ENCODE measurements at places on chromosomes 3 and 15. TPM values are rescaled to one million over a fixed set of nuclear protein-coding genes. Genes with fewer than 3 reads are reported as not detected.

- no peak for DNase-seq
- H3K4me1 ChIP-seq: no peaks in the 10 kb centered on the region
- H3K4me3 ChIP-seq: no peak overlapping the region
- no peak overlapping the region for H3K27ac ChIP-seq
These were observed 8.3 kb downstream of the SLC9A9 start for GRCh38 chr3:143839980-143840379.

DNA sequence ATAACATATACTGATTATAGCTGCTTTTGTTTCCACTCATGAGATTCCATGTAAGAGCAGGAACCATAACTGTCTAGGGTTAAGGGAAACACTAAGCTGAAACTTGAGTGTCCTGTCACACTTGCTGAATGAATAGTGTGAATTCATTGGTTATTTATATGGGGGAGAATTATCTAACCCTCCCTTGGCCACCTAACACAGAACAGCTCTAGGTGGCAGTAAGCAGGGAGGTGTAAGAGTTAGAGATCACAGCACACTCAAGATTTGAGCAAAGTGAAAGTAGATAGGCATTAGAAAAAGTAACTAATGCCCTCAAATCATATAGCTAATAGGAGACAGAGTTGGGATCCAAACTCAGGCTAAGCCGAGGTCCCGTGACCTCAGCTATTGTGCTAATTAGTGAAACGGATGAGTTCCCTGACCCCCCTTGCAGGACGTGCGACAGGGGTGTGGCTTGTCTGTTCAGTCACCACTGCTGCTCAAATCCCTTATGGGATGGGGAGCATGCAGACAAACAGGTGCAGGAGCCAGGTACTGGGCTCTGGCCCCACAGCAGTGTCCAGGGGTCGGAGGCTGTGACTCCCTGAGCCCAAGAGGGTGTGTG, 27.7 kb upstream of the ANO10 start:
- no peak for DNase-seq
- H3K27me3 ChIP-seq: no peaks in the 10 kb centered on the region
- no peak overlapping the region for H3K27ac ChIP-seq
- H3K4me1 ChIP-seq: no peaks in the 10 kb centered on the region
- no peaks in the 10 kb centered on the region for H3K36me3 ChIP-seq

MAGI1 gene
- 9.5 TPM for total RNA-seq

DNA sequence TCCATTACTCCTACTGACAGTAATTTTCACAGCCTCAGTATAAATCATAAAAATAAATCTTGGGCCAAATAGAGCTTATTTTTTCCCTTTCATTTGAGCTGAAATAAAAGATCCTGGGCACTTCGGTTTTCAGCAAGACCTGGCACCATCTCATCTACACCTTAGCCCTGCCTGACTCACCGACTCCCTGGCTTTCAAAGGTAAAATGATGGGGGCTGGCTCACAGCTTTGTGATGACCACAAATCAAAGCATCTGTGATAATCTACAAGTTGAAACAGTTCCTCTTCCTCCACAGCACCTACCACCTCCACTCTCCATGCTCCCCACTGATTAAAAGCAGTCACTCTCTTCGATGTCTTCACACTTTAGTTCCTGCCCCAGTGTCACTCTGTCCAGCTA, 27.6 kb downstream of the DET1 start:
- no peak for DNase-seq
- H3K4me1 ChIP-seq: no peaks in the 10 kb centered on the region
- no peak overlapping the region for H3K27ac ChIP-seq

DNA sequence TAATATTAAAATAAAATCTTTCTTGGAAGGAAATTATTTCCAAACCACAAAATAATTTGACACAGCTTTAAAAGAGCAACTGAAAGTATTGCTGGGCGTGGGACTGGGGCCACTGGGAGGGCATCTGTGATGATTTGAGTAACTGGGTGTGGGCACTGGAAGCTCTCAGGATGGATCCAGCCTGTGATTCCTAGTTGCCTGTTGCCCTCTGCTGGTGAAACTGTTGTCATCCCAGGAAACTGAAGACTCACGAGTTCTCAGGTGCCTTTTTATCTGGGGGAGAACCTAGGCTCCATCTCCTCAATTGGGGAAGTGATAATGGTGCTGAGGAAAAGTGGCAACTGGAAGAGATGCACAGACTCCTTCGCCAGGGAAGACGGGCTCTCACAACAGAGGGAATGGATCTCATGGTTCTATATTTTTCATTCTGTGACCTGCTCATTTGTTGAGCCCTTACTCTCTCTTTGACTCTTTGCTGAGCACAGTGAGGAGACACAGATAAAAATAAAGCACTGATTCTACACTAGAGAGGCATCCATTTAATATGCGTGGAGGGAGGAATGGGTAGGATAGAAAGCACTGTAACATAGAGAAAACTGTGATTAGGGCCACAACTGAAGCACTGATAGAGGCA, 61.6 kb downstream of the TPRG1 start:
- H3K27ac ChIP-seq: no peak overlapping the region
- peak; percentile 18 for DNase-seq
- H3K36me3 ChIP-seq: no peaks in the 10 kb centered on the region
- H3K4me3 ChIP-seq: no peak overlapping the region

AGBL1 gene
- not detected for total RNA-seq

SPATA12 gene
- total RNA-seq: 0.10 TPM

GRCh38 chr15:80915472-80915871, 74.1 kb downstream of the MESD start:
- no peak for DNase-seq
- H3K4me1 ChIP-seq: no peaks in the 10 kb centered on the region
- peaks cover 6% of the 10 kb centered on the region for H3K27me3 ChIP-seq
- H3K36me3 ChIP-seq: no peaks in the 10 kb centered on the region

GRCh38 chr3:5458526-5458925, 271.0 kb downstream of the EDEM1 start:
- H3K36me3 ChIP-seq: no peaks in the 10 kb centered on the region
- H3K4me3 ChIP-seq: no peak overlapping the region

GRCh38 chr3:86109434-86109833, 881.5 kb downstream of the VGLL3 start:
- no peak overlapping the region for H3K4me3 ChIP-seq
- no peaks in the 10 kb centered on the region for H3K27me3 ChIP-seq
- DNase-seq: no peak
- no peaks in the 10 kb centered on the region for H3K36me3 ChIP-seq
- no peaks in the 10 kb centered on the region for H3K4me1 ChIP-seq

- no peak overlapping the region for H3K27ac ChIP-seq
- H3K4me1 ChIP-seq: no peaks in the 10 kb centered on the region
- no peaks in the 10 kb centered on the region for H3K27me3 ChIP-seq
- H3K36me3 ChIP-seq: no peaks in the 10 kb centered on the region
- H3K4me3 ChIP-seq: no peak overlapping the region
These were observed 176.4 kb downstream of the ISL2 start for GRCh38 chr15:76512971-76513370.

GORASP1 gene
- total RNA-seq: 39.4 TPM

GRCh38 chr15:23912191-23912590, 225.1 kb upstream of the NDN start:
- no peak for DNase-seq
- H3K36me3 ChIP-seq: no peaks in the 10 kb centered on the region
- H3K4me1 ChIP-seq: no peaks in the 10 kb centered on the region

GRCh38 chr3:74465715-74466410, 148.6 kb downstream of the CNTN3 start:
- H3K4me3 ChIP-seq: no peak overlapping the region
- no peaks in the 10 kb centered on the region for H3K27me3 ChIP-seq
- H3K27ac ChIP-seq: no peak overlapping the region
- no peak for DNase-seq

- no peaks in the 10 kb centered on the region for H3K36me3 ChIP-seq
- H3K4me3 ChIP-seq: no peak overlapping the region
- no peaks in the 10 kb centered on the region for H3K27me3 ChIP-seq
- no peak overlapping the region for H3K27ac ChIP-seq
- DNase-seq: no peak
These were observed 163.7 kb downstream of the TCF12 start for GRCh38 chr15:57082054-57082728.

C15orf39 gene
- 17.6 TPM for total RNA-seq

C15orf61 gene
- total RNA-seq: 5.6 TPM

RASGRF1 gene
- 0.59 TPM for total RNA-seq

- H3K27me3 ChIP-seq: no peaks in the 10 kb centered on the region
- H3K4me3 ChIP-seq: 0 out of 2 replicates have a peak overlapping the region, but pooled peaks have one; percentile 1
- H3K36me3 ChIP-seq: no peaks in the 10 kb centered on the region
- no peak overlapping the region for H3K27ac ChIP-seq
- peak; percentile 48 for DNase-seq
These were observed 9.7 kb downstream of the PLA2G4D start for GRCh38 chr15:42084465-42085235.

GRCh38 chr3:42814914-42815507, 5.8 kb downstream of the ACKR2 start:
- H3K36me3 ChIP-seq: no peaks in the 10 kb centered on the region
- H3K27me3 ChIP-seq: no peaks in the 10 kb centered on the region
- no peak overlapping the region for H3K4me3 ChIP-seq
- no peaks in the 10 kb centered on the region for H3K4me1 ChIP-seq

NR1I2 gene
- total RNA-seq: not detected

ABHD2 gene
- total RNA-seq: 95.0 TPM

INSYN1 gene
- 2.6 TPM for total RNA-seq

DNA sequence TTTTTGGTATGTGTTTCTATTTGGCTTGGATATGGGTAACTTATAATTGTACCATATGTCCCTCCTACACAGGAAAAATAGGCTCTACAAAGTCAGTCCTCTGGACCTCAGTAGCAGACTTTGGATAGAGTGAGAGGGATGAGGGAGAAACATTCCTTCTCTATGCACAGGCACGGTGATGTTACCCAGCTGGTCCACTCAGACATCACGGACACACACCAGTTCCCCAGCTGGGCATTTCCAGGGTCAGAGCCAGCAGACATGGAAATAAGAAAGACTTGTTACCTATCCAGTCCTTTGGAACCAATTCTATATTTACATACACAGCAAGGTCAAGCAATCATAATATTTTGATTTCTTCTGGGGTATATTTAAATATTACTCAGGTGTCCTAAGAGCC, 433.1 kb upstream of the KCNMB2 start:
- no peaks in the 10 kb centered on the region for H3K36me3 ChIP-seq
- H3K27me3 ChIP-seq: no peaks in the 10 kb centered on the region
- no peak overlapping the region for H3K27ac ChIP-seq
- no peaks in the 10 kb centered on the region for H3K4me1 ChIP-seq
- no peak for DNase-seq

GRCh38 chr15:47987908-47988532, 132.8 kb upstream of the SLC24A5 start:
- H3K4me3 ChIP-seq: no peak overlapping the region
- no peaks in the 10 kb centered on the region for H3K36me3 ChIP-seq
- DNase-seq: peak; percentile 8
- no peaks in the 10 kb centered on the region for H3K27me3 ChIP-seq
- no peaks in the 10 kb centered on the region for H3K4me1 ChIP-seq

MELTF gene
- total RNA-seq: 18.7 TPM

GRCh38 chr3:108914774-108915641, 38.7 kb downstream of the GUCA1C start:
- no peak overlapping the region for H3K4me3 ChIP-seq
- H3K4me1 ChIP-seq: no peaks in the 10 kb centered on the region
- H3K27ac ChIP-seq: no peak overlapping the region

TBC1D23 gene
- total RNA-seq: 39.4 TPM

DNA sequence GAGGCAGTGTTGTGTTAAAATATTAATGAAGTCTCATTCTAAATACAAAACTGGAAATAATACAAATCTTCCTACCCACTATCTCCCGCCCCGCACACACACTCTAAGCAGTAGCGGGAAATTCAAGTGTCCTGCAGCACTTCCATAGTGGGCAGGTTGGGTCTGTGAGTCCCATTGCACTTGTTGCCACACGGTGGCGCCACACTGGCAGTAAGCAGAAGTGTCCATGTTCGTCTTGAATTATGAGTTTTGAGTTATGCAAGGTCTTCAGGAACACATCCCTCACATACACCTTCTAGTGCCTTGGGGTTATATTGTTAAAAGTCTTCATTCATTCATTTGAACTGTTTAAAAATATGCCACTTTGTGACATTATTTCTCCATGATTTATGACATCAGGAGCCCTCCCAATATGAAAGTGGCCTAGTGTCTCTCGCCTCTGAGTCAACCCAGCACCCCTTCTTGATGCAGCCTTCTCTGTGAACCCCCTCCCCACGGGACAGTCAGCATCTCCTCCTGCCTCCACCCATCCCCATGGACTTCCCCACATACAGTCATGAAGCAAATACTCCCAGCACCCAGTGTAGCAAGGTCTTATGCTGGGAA, 17.6 kb upstream of the CCDC174 start:
- no peaks in the 10 kb centered on the region for H3K4me1 ChIP-seq
- H3K4me3 ChIP-seq: no peak overlapping the region
- DNase-seq: peak; percentile 18
- H3K27me3 ChIP-seq: no peaks in the 10 kb centered on the region
